ENCODE measurements at places on chromosomes 13 and 19. TPM values are rescaled to one million over a fixed set of nuclear protein-coding genes. Genes with fewer than 3 reads are reported as not detected.

GRCh38 chr13:24725379-24725778 is 38.6 kb upstream of the RNF17 start:
- no peak for DNase-seq
- no peaks in the 10 kb centered on the region for H3K4me1 ChIP-seq
- no peak overlapping the region for H3K4me3 ChIP-seq
- no peaks in the 10 kb centered on the region for H3K27me3 ChIP-seq
- no peaks in the 10 kb centered on the region for H3K36me3 ChIP-seq

DNA sequence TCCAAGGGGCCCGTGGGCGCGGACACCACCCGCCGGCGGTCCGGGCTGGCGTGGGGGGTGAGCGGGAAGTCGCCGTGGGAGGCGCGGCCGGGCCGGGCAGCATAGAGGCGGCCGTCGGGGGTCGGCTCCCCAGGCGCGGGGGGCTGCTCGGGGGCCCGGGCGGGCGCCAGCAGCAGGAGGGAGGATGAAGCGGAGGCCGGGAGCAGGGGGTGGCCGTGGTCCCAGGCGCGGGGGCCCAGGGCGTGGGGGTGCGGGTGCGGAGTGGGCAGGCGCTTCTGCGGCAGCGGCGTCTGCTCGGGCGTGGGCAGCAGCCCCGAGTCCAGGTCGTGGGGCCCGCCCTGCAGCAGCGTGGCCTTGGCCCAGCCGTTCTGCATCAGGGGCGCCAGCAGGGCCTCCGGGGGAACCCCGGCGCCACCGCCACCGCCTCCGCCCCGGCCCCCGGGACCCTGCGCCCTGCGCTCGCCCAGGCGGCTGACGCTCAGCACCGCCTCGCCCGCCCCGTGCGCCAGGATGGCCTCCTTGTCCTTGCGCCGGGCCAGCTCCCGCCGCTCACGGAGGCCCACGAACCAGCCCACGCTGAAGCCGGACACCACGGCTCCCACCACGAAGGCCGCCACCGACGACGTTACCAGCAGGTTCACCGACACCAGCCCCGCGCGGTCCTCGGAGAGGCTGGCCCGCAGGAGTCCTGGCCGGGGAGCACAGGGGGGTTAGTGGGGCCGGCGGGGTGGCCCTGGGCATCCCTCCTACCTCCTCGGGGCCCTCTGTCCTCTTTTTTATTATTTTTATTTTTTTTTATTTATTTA is 4.2 kb upstream of the LRG1 start:
- H3K27ac ChIP-seq = no peak overlapping the region
- no peak overlapping the region for H3K4me3 ChIP-seq
- H3K27me3 ChIP-seq = no peaks in the 10 kb centered on the region
- H3K36me3 ChIP-seq = no peaks in the 10 kb centered on the region

DNA sequence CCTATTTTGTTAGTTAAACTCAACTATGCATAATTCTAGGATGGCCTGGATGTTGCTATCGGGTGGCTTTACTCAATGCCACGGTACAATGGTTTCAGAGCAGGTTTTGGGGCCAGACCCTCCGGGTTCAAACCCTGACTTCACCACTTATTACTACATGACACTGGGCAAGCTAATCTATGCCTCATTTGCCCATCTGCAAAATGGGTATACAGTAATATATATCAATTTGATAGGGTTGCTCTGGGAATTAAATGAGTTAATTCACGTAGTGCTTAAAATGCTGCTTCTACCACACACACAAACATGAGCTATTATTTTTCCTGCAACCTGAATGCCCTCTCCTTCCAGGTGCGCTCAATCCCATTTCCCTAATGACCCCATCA is 839 bp downstream of the ESD start:
- H3K27me3 ChIP-seq = no peaks in the 10 kb centered on the region
- H3K36me3 ChIP-seq = peaks cover 2% of the 10 kb centered on the region
- H3K27ac ChIP-seq = peak overlapping the region; percentile 95
- H3K4me3 ChIP-seq = peak overlapping the region; percentile 90
- peaks cover 26% of the 10 kb centered on the region for H3K4me1 ChIP-seq

KLK7 gene
- total RNA-seq = 0.41 TPM

DNA sequence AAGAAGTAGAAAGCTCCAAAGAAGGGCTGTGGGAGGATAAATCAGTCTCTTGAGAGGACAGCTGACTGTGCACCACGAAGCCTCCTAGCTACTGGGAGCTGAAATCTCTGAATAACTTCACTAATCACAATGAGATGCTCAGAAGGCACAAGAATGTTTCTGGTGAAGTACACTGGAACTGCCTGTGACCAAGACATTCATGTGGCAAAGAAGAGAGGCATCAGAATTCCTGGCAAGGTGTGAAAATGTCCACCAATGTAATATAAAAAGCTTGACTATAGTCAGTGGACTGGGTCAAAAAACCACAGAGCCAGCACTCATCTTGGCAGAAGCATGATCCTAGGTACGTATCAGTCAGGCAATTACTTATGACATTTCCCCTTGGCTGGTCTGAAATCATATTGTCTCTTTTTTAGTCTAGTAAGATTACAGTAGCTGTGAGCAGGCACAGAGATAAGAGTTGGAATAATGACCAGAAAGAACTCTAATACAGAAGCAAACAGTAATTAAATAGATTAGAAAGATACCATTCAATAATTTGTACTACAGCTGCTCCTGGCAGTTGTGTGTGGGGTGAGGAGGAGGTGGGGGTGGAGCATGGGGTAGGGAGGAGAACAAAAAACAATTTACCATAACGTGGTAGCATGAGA is 434.7 kb downstream of the DIAPH3 start:
- DNase-seq = no peak
- no peak overlapping the region for H3K4me3 ChIP-seq
- H3K36me3 ChIP-seq = no peaks in the 10 kb centered on the region
- no peaks in the 10 kb centered on the region for H3K4me1 ChIP-seq
- no peak overlapping the region for H3K27ac ChIP-seq
- H3K27me3 ChIP-seq = no peaks in the 10 kb centered on the region

DNA sequence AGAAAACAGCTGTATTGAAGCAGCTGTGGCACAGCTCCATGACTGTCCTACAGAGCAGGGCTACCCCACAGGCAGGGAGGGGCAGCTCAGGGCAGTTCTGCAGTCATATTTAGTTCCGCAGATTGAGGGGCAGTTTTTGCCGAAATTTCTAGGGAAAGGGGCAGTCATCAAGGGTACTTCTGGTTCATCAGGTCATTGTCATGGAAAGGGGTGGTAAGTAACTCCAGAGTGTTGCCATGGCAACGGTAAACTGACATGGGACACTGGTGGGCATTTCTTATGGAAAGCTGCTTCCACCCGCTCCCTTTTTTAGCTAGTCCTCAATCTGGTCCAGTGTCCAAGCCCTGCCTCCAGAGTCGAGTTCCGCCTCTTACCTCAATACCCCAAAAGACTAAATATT is 702.8 kb downstream of the LIG4 start:
- H3K27me3 ChIP-seq = no peaks in the 10 kb centered on the region
- no peak overlapping the region for H3K4me3 ChIP-seq
- no peak overlapping the region for H3K27ac ChIP-seq
- no peaks in the 10 kb centered on the region for H3K36me3 ChIP-seq

CEACAM8 gene
- not detected for total RNA-seq

DNA sequence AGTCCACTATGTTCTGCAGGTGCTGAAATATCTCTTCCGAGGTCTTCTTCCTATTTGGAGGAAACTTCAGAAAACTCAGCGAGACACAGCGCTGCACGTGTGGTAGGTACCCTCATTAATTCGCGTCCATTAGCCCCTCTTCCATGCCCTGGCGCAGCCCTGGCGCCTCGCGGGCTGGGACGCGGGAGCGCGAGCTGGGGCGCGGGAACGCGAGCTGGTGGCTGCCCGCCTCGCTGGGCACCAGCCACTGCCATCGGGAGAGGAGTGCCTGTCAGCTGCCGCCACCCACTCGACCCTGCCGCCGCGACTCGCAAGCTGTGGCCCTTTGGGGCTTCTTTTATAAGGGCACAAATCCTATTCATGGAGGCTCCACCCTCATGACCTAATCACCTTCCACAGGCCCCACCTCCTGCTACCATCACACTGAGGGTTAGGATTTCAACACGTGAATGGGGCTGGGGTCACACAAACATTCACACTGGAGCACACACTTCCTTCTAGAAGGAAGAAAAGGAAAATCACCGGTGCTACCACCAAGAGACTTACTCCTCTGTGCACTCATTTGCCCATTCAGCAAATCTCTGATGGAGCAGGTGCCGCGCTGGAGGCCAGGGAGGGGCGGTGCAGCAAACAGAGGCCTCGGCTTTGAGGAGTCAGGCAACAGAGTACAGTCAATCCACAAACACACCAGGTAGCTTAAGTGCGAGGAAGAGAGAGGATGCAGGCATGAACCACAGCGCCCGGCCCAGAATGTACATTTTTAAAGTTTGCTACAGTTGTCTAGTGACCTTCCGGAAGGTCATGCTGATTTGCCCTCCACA is 43.0 kb upstream of the LATS2 start:
- no peaks in the 10 kb centered on the region for H3K36me3 ChIP-seq
- no peaks in the 10 kb centered on the region for H3K27me3 ChIP-seq
- no peak overlapping the region for H3K4me3 ChIP-seq
- no peaks in the 10 kb centered on the region for H3K4me1 ChIP-seq
- H3K27ac ChIP-seq = no peak overlapping the region

- H3K27me3 ChIP-seq = no peaks in the 10 kb centered on the region
- DNase-seq = no peak
- H3K4me3 ChIP-seq = no peak overlapping the region
- H3K4me1 ChIP-seq = no peaks in the 10 kb centered on the region
- no peak overlapping the region for H3K27ac ChIP-seq
Measured at GRCh38 chr19:13206587-13206986, 56.4 kb downstream of the IER2 start.

SERTAD3 gene
- 32.6 TPM for total RNA-seq

DNA sequence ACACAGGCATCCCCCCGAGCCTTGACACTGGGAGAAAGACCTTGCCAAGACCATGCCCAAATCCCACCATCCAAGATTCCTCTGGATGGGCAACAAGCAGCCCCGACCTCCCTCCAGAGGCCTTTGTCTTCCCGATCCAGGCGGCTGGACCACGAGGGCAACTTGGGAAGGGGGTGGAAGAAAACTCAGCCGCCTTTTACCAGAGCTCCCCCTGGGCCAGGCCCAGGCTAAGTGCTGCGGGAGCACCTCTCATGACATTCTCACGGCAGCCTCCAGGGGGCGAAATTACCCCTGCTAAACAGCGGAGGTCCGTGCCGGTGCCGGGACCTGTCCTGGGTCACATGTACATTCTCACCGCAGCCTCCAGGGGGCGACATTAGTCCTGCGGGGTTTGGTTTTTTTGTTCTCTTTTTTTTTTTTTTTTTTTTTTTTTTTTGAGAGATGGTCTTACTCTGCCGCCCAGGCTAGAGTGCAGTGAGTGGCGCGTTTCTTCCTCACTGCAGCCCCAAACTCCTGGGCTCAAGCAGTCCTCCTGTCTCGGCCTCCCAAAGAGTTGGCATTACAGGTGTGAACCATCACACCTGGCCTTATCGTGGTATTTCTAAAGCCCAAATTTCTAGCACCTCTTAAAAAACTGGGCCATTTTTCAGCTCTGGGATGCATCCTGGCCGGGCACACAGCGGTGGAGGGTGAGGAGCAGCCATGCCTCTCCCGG is 2.1 kb upstream of the RSPH6A start:
- peaks cover 3% of the 10 kb centered on the region for H3K4me1 ChIP-seq
- no peak overlapping the region for H3K4me3 ChIP-seq
- DNase-seq = peak; percentile 96
- no peak overlapping the region for H3K27ac ChIP-seq

- DNase-seq = no peak
- no peaks in the 10 kb centered on the region for H3K27me3 ChIP-seq
- H3K4me1 ChIP-seq = peaks cover 17% of the 10 kb centered on the region
- peak overlapping the region; percentile 42 for H3K27ac ChIP-seq
- H3K36me3 ChIP-seq = no peaks in the 10 kb centered on the region
Measured at GRCh38 chr19:6768236-6768785, 1.1 kb upstream of the SH2D3A start.

MAP1S gene
- total RNA-seq = 71.4 TPM

DNA sequence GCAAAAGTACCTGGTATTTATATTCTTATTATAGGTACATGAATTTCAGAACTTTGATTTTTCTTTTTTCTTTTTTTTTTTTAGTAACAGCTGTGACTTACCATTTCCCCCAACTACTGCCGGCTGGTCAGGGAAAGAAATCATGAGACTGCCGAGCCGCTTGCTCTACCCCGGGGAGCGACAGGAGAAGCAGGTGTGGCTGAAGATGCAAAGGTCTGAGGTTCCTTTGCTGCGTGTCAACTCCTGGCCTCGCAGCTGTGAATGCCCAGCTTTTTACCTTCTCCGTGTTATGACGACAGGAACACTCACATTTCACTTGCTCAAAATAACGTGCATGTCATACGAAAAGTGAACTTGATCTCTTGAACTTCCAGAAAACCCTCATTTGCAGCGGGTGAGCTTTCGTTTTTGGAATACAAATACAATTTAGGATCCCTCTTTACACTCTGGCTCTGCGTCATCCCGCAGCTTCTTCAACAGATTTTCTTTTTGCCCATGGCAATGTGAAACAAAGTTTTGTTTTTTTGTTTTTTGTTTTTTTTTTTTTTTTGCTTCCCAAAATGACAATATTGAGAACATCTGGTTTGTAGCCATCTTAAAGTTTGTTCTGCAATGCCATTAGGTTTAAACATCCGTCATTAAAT is 117.9 kb downstream of the EFNB2 start:
- no peak overlapping the region for H3K27ac ChIP-seq
- H3K4me3 ChIP-seq = no peak overlapping the region
- H3K36me3 ChIP-seq = no peaks in the 10 kb centered on the region
- DNase-seq = no peak
- H3K4me1 ChIP-seq = no peaks in the 10 kb centered on the region

LILRB5 gene
- total RNA-seq = 9.1 TPM

- peaks cover 24% of the 10 kb centered on the region for H3K36me3 ChIP-seq
- no peak for DNase-seq
- H3K4me1 ChIP-seq = peaks cover 9% of the 10 kb centered on the region
- H3K4me3 ChIP-seq = no peak overlapping the region
- H3K27me3 ChIP-seq = no peaks in the 10 kb centered on the region
Measured at GRCh38 chr13:41354416-41354815, 43.3 kb downstream of the NAA16 start.

GRCh38 chr13:37029617-37030016 is 29.0 kb downstream of the EXOSC8 start:
- peaks cover 100% of the 10 kb centered on the region for H3K36me3 ChIP-seq
- H3K27ac ChIP-seq = no peak overlapping the region
- no peak for DNase-seq
- no peaks in the 10 kb centered on the region for H3K27me3 ChIP-seq

- H3K27ac ChIP-seq = peak overlapping the region; percentile 49
- peaks cover 5% of the 10 kb centered on the region for H3K4me1 ChIP-seq
- no peak overlapping the region for H3K4me3 ChIP-seq
- no peaks in the 10 kb centered on the region for H3K36me3 ChIP-seq
Measured at GRCh38 chr13:80037505-80037888, 303.4 kb downstream of the SPRY2 start.

GRCh38 chr13:50951366-50951765 is 41.8 kb downstream of the RNASEH2B start:
- H3K36me3 ChIP-seq = peaks cover 17% of the 10 kb centered on the region
- H3K4me1 ChIP-seq = no peaks in the 10 kb centered on the region
- H3K27ac ChIP-seq = no peak overlapping the region
- no peaks in the 10 kb centered on the region for H3K27me3 ChIP-seq
- no peak overlapping the region for H3K4me3 ChIP-seq
- DNase-seq = no peak

ALG11 gene
- 38.4 TPM for total RNA-seq
